Astrocyte of the cerebellum (primary cell): ENCODE measurements at places on chromosomes 2 and 18.

DNA sequence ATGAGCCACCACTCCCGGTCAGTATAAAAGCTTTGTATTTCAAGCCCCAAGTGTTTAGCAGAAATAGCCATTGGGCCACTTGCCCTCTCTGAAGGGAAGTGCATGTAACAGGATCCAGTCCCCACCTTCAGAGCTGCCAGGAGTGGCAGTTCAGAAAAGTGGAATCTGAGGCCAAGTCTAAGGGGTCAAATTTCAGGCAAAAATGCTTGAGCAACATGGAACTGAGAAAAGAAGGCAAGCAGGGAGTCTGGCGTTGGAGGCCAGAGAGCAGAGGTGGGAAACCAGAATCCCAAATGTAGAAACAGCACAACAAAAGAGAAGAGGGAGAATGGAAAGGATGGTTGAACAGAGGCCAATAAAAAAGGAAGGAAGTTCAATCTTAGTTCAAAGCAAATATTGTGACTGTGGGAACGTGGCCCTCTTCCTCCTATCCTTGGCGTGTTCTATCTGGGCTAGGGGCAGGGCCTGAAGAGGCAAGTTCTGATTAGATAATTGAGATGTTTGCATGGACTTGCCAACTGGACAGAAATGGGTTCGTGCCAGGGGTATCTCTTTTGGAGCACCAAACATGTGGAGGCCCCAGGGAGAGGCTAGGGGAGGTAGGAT, 102.2 kb downstream of the AP1S3 start:
- DNase-seq: no peak

GRCh38 chr2:177641331-177641730, 248.8 kb downstream of the AGPS start:
- no peak for DNase-seq

DNA sequence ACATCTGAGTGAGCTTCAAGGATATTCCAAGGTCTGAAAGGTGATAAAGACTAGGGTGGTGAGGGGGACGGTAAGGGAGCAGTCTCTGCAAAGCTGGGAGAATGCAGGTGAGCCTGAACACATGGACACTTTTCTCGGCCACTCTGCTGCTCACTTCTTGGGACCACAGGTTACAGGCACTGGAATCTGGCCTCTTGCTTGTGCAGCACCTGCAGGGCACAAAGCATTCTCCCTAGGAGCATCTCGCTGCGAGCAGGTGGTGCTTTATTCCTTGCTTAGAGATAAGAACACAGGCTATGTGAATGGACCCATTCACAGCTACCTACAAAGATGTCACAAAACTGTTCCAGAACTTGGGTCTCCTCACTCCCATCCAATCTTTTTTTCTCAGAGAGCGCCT, 153.2 kb downstream of the DDX1 start:
- DNase-seq: no peak

- DNase-seq: no peak
These were observed 166.5 kb downstream of the CERS6 start for GRCh38 chr2:168622559-168622958.

DNA sequence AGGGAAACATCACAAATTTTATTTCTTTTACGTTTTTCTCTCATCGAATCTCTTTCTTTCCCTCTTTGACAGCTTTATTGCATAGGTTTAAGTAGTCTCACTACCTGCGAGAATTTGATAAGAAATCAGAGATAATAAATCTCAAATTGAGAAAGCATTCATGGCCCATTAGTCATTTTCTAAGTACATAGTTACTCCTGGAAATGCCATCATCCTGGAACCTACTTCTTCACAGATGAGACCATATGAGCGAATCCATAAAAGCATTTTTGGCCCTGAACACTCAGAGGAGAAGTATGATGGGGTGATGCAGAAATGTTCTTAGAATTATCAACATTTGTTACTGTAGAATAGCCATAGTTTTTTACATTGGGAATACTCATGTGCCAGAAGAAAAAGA, 138.0 kb upstream of the ARHGAP28 start:
- no peak for DNase-seq

DNA sequence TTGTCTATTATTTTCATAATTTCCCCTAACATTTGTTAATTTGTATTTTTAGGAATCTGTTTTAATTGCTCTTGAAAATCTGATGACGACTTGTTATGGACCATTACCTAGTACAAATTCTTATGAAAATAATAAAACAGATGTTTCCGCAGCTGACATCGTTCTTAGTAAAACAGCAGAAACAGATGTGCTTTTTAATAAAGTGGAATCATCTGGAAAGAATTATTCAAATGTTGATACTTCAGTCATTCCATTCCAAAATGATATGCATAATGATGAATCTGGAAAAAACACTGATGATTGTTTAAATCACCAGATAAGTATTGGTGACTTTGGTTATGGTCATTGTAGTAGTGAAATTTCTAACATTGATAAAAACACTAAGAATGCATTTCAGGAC, 69.9 kb downstream of the PMS1 start:
- no peak for DNase-seq

GRCh38 chr2:68974946-68975665, 670 bp downstream of the GKN1 start:
- no peak for DNase-seq
